NCI-H446 (cell line): ENCODE measurements at places on chromosomes 16 and 17.
A peak's percentile ranks its signal among the peaks of the same experiment; 100 is the strongest.

DNA sequence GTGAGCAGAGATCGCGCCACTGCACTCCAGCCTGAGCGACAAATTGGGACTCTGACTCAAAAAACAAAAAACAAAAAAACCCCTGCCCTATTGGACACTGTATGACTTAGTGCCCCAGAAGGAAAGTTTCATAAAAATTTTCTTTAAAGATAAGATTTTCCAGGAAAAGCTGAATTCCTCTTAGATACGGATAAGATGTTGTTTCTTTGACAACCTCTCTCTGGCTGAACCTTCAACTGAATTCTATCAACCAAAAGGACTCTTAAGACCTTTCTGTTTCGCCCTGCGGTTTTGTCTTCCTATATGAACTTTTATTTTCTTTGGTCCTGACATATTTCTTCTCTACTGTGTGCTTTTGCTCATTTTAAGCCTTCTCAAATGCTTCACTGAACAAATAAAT, 35.8 kb downstream of the CPPED1 start:
- DNase-seq = no peak

DNA sequence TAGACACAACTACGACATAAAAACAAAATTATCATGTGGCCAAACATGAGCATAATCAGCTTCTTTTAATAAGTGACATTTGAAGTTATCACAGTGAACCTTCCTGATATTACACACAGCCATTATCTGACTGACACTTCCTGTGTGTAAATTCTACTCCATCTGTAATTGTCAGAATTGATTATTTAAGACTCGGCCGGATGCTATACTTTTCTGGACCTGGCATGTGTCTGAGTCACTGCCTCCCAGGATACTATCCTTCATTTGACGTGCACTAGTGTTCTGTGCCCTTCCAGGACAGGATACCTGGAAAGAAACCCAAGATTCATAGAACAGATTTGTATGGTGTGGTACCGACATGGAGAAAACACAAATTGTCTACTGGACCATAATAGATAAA, 242.0 kb downstream of the HS3ST3A1 start:
- no peak for DNase-seq

DNA sequence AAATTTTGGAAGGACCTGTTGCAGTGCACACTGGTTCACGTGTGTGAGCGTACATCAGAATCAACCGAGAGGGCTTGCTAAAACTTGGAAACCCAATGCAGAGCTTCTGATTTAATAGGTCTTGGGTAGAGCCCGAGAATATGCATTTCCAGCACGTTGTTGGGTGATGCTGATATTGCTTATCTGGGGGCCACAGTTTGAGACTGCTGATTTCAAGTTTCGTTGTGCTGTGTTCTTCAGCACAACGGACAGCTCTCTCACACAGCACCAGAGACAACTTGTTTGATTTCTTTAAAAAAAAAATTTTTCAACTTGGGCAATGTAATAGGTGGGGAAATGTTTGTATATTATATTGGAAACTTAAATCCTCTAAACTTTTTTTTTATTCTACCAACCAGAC, 9.4 kb downstream of the OR4D2 start:
- no peak for DNase-seq

GRCh38 chr17:17419631-17420030, 57.2 kb upstream of the MED9 start:
- DNase-seq = peak; percentile 32

DNA sequence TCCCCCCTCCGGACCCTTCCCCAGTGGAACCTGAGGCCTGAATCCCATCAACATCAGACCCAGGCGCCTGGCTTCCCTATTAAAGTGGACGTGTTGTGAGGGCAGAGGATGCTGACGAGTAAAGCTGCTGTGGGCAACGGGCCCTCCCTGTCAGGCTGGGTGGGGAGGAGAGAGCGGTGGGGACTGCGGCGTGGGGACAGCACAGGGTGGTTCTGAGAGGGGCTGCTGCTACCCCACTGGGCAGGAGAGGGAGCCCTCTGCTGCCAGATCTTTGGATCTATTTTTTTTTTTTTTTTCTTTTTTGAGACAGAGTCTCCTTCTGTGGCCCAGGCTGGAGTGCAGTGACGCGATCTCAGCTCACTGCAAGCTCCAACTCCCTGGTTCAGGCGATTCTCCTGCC, 5.9 kb downstream of the CA5A start:
- DNase-seq = no peak

DNA sequence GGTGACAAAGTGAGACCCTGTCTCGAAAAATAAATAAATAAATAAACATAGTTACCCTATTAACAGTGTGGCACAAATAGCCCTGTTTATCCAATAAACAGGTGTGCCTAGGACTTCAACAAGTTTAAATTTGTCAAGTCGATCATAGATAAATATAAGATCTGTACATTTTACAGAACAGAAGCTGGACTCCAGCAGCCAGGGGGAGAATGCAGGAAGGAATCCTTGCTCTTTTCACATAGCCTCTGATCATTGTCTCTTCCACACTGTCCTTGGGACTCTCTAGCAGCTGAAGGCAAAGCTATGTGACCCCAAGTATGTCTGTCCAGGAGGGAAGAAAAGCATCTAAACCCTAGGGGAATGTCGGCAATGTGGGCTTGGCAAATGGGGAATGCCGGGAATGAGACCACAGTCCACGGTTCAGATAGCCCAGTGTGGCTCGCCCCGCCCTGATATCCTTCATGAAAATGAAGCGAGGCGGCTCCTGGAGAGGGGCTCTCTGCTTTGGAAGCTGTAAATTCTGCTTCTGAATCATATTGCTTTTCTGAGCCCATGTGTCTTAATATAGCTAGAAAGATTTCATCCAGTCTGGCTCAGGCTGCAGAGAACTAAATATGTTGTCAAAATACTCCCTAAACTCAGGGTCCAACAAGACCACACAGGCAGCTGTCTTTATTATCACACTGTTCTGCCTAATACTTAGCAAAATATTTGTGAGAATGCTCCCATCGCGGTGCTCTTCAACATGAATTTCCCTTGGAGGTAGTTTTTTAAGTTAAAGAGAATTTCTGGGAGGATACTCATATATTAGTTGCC, 24.9 kb upstream of the GRB2 start:
- DNase-seq = no peak

GRCh38 chr17:66667491-66668030, 167.4 kb upstream of the CACNG5 start:
- no peak for DNase-seq

DNA sequence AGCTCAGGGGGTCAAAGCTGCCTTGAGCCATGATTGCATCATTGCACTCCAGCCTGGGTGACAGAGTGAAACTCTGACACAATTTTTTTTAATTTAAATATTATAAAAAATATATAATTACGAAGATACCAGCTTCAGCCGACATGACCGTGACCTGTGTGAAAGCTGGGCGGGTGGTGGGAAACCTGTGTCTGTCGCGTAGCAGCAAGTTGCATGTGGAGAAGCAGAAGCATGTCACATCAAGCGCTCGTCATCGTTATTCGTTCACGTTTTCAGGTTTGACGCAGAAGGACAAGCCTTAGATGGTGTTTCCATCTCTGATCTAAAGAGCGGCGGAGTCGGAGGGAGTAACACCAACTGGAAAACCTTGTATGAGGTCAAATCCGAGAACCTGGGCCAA, 53.7 kb downstream of the RPA1 start:
- no peak for DNase-seq

DNA sequence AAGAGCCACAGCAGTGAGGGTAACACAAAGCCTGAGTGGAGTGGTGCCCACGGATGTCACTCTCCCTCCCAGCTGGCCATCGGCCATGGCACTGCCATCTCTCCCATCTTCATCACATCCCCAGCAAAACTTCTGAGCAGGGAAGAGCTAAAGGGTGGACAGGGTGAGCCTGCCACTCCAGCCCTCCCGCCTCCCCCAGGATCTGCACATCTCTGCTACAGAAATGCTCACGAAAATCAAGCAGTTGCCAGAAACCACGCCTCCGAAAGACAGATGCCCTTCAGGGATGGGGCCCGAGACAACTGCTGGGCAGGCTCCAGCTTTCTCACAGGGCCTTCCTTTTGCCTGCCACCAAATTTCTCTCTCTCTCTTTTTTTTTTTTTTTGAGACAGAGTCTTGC, 3.6 kb downstream of the GRIN2C start:
- peak; percentile 92 for DNase-seq

DNA sequence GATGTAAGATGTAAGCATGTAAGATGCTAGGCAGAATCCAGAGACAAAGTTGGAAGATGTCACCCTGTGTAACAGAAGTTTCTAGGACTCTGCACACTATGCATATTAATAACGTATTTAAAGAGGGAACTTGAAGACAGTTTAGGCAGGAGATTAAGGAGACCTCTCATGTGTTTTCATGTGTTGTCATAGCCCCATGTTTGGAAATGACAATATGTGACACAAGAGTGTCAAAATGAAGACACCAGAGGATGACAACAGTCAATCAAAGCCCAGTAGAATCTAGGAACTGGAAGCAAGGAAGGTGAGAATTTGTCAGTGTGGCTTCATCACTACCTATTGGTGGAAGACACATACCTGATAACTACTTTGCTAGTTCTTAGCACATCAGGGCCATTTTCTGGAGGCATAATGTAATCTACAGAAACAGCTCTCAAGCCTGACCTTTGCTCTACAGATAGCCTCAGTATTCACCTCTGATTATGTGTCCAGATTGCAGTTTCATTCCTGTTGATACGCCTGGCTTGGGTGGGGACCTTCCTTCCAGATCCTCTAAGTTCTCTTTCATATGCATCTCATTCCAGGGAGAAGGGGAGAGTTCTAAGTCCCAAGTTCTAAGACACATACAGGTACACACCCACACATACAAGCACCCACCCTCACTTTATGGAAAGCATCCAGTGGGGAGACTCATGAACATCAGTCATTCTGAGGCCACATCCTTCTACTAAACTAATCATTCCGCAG, 26.3 kb downstream of the PMP22 start:
- no peak for DNase-seq

- DNase-seq = no peak
Observed at GRCh38 chr16:30470170-30470512, 2.4 kb upstream of the ITGAL start.

- DNase-seq = no peak
Observed at GRCh38 chr17:21295036-21295952, 10.8 kb downstream of the MAP2K3 start.

- DNase-seq = no peak
Observed at GRCh38 chr16:86963600-86964575, 353.3 kb downstream of the C16orf95 start.

DNA sequence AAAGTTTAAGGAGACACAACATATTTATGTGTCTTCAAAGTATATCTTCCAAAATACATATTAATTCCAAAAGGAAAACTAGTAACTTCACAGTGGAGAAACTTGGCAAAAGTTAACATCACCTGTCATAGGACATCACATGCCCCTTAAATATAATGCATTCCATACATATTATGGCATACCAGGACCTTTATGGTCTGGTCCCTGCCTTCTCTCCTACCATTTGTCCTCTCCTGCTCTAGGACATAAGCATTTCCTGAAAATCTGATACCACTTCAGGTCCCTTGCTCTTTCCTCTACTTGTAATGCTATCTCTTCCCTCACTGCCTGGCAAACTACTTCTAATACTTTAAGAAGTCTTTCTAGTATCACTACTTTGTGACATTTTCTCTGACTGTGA, 168.1 kb upstream of the RBL2 start:
- DNase-seq = no peak

DNA sequence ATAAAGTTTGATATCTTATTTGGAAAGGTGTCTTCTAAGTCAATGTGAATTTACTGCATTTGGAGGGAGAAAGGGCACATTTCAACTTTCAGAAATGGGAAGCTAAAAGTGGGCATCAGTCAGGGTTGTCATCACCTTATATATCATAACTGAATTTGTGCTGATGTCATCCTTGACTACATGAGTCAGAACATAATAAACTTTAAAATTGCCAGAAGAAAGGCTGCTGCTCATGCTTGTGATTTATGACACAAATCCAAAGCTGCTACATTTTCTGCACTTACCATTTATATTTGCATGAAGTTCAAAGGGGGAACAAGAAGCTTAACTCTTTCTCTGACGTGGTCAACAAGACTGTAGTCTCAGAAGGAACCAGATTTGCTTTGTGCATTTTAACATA, 196.6 kb downstream of the UTP18 start:
- DNase-seq = no peak

DNA sequence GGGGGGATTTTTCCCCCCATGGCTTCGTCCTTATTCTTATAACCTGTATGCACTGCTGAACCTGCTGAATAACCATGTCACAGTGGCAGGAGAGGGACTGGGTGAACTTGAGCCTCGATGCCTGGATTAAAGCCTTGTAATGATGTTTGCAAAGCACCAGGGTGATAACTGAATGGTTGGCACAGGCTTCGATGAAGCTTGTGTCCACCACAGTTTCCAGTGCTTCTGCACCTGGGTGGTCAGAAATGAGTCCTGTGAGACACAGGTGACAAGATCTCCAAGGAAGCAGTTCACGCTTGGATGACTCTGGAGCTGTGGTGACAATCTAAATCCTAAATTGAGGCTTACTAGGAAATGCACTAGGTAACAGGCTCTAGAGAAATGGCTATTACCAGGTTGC, 729.3 kb downstream of the MAF start:
- DNase-seq = no peak

DNA sequence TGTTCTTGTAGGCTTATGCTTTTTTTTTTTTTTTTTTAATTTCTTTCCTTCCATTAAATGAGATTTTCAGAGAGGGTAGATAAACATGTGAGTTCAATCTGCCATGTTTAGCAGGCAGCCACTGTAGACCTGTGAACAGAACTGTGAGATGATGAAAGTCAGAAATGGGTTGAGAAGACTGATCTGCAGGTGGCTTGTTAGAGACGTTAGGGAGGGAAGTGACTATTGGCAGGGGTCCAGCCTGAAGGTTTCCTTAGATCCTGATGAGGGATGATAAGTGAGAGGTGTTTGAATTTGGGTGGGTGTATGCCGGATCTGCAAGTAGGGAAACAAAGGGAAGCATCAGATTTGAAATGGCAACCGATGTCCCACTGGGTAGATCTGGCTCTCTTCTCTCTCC, 157.8 kb downstream of the HS3ST3B1 start:
- no peak for DNase-seq

GRCh38 chr17:76968707-76969597, 100.7 kb downstream of the MGAT5B start:
- no peak for DNase-seq

- DNase-seq = no peak
Observed at GRCh38 chr17:41631025-41631897, 6.9 kb upstream of the KRT17 start.

GRCh38 chr17:67578142-67578457, 139.6 kb upstream of the NOL11 start:
- no peak for DNase-seq
